ENCODE measurements at places on chromosomes 12 and 14. TPM values are rescaled to one million over a fixed set of nuclear protein-coding genes. Genes with fewer than 3 reads are reported as not detected.

The NANOG gene
- total RNA-seq: not detected

The TPPP2 gene
- total RNA-seq: not detected

The LRCOL1 gene
- not detected for total RNA-seq

The CELA1 gene
- not detected for total RNA-seq

The GLT8D2 gene
- 3.2 TPM for total RNA-seq
